Stimulated activated CD4-positive, alpha-beta T cell treated with anti-CD3 and anti-CD28 coated beads, Interleukin-4, amount 100 ng/mL, for 24 hours (primary cell): ENCODE measurements at places on chromosomes 1 and 21.

DNA sequence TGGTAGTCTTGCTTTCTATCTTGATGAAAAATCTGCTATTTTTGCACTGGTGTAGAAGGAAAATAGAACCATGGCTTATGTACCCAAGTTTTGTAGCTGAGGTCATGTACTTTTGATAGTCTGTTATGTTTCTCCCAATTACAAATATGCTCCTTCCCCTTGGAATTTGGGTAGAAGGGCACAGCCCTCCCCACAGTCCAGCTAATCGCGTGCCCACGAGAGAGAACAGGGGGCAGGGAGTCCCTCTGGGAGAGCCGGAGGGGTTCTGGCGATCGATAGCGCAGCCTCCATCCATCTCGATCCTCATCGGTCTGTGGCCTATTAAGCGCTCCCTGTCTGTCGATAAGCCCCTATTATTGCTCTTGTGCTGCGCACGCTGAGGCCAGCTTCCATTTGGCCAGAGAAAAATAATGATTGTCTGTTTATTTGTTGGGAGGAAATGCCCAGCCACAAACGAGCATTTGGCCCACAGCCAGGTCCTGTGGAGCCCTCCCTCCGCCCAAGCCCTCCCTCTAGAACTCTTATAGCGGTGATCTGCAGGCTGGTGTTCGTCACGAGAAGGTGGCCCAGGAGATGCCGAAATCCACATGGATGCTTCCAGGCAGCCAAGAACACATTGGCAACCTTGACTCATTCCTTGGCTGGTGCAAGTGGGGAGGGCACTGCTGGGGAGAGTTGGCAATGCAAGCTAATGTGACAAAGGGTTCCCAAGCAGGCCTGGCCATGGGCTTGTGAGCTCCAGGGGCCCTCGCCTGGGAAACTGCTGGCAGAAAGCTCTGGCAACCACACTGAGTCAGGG, 134.7 kb upstream of the TNR start:
- DNase-seq, result no peak

DNA sequence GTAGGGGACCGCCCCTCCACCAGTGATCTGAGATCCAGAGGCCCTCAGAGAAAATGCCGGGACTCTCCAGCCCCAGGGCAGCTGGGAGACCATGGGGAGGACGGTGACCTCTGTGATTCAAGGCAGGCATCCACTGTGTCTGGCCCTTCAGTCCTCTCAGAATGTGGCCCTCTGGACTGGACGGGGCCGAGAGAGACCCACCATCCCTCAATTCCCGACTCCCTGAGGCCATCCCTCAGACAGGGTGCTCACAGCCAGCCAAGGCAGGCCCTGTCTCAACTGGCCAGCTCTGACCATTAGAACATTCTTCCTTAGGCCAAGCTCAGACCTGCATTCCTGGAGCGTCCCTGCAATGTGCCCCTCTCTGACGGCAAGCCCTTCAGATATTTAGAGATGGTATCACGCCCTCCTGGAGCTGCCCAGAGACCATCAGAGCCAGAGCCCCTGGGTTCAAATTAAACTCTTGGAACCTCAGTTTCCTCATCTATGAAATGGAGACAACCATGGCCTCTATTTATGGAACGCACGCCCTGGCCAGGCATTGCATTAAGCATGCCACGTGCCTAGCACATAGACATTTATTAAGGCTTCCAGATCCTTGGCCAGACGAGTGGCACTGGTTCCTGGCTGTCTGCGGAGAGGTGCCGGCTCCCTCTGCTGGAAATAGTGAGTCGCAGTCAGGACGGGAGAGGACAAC, 9.6 kb upstream of the EPS8L3 start:
- DNase-seq, result peak; percentile 75

- DNase-seq, result peak; percentile 65
Observed at GRCh38 chr1:153985341-153985912, 712 bp downstream of the RAB13 start.

- peak; percentile 66 for DNase-seq
Observed at GRCh38 chr21:14737922-14738321, 191.8 kb upstream of the SAMSN1 start.

- DNase-seq, result no peak
Observed at GRCh38 chr1:46171351-46171750, 3.5 kb upstream of the TSPAN1 start.

GRCh38 chr1:153525088-153525728, 10.6 kb downstream of the S100A6 start:
- DNase-seq, result no peak

DNA sequence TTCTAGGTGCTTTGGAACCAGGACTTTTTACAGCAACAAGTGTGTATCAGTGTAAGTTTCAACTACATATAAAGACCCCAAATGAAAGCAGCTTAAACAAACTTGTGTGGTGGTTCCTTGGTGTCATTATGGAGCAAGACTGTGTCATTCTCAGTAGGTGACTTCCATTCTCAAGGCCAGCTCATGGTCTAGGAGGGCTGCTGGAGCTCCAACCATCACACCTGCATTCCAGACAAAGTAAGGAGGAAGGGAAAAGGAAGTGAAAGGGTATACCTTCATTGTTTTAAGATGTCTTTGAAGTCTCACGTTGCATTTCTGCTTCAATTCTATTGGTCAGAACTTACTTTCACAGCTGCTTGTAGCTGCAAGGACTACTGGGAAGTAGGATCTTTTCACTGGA, 188.6 kb downstream of the C1orf94 start:
- no peak for DNase-seq

DNA sequence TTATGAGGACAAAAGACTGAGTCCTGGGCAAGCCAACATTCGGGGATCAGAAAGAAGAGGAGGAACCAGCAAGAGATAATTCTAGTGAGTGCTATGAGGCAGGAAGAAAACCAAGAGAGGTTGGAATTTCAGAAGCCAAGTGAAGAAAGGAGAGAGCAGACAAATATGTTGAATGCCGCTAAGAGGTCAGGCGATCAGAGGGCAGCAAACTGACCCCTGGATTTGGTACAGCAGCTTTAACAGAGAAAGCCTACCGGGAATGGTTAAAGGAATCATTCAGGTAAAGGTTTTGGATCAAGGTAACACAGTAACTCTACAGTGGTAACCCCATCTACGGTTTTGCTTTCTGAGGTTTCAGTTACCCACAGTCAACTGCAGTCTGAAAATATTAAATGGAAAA, 5.4 kb downstream of the CLCC1 start:
- no peak for DNase-seq

DNA sequence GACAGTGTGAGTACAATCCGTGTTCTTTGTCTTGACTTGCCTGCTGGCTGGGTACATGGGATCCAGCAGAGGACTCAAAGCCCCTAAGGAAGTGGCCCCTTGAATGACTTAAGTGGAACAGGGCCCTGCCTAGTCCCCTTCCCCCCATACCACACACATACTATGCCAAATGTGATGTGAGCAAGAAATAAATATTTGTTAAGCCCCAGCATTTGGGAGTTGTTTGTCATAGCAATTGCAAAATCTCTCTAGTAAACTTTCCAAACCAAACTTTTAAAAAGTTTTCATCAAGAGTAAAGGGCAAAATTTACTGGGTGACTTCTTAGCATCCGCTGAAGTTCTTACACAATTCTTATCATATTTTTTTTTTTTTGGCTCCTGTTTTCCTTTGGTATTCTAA, 32.5 kb upstream of the CACHD1 start:
- DNase-seq, result no peak

GRCh38 chr1:94142022-94142421, 21.1 kb upstream of the ABCA4 start:
- DNase-seq, result no peak

DNA sequence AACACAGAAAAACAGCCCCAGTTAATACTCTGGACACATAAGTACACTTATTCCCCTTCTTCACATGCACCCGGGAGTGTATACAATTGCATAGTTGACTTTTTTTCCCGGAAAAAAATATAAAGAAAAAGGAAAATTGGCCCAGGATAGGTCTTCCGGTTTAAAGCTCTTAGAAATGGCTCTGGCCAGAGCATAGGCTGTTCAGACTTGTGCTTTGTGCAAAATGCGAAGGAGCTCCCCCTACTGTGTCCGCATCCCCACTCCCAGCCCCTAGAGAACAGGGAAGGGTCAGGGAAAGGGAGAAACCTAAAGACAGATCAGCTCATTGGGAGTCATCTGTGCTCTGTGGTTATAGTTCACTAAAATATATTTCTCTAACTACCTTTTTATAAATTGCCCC, 5.5 kb upstream of the MTMR11 start:
- DNase-seq, result no peak

DNA sequence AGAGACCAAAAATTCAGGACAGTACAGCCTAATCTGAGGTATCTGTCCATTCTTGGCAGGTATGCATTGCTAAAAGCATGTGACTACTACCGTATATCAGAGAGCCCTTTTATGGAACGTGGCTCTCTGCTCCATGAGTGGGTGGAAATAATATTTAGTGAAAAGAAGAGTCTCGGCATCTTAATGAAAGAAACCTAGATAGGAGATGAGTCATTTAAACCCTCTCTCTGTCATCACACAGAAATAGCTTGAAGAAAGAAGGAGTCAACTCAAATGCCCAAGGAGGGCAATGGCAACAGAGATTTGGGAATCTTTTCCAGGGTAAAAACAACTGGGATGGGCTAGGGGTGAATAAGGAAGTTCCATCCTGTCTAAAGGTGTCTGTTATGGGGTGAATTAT, 528.2 kb downstream of the SMYD3 start:
- DNase-seq, result no peak

DNA sequence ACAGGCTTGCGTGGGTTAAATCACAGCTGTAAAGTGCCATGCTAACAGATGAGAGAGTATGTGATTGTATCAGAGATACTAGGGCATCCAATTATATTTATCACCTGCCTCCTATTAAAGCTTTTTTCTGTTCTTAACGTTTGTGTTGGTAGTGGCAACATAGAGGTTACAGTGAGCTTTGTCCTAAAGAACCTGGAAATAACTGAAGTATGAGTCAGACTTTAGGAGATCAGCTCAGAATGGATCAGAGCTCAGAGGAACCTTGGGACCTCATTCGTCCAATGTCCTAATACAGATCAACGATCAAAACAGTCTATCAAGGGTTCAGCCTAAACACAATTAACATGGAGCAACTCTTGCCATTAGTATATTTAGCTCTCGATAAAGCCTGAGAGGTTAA, 81.0 kb downstream of the RGS7 start:
- DNase-seq, result no peak

DNA sequence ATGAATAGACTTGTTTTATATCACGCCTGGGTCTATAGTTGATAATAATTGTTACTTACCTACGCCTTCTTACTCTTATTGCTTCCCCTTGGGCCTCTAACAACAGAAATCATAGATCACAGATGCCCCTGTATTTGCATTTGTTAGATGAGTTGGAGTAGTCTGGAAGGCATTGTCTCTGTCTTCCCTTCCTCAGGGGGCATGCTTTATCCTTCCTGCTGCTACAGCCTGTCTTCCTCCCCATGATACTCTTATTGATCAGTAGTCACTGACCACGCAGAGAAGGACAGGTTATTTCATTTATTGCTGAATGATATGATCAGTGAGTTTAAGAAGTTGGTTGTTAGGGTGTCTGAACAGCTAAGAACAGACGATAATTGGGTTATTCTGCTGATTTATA, 98.4 kb downstream of the DNM3 start:
- DNase-seq, result no peak

GRCh38 chr1:224784265-224785039, 145.0 kb upstream of the DNAH14 start:
- DNase-seq, result no peak

DNA sequence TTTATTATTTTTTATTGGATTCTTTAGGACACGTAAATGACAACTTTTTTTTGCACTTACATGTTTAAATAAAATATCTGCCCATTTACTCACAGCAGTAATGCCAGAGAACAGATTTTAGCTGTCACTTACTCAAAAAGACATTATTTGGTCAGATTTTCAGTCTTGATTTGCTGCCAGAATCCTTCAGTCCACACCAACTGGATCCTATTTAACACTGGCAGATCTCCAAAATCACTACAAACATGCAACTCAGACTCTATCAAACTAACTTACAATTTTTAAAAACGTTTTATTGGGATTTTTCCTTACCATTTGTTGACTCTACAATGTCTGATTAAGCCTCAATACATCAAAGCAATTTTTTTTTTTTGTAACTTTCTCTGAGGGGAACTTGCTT, 11.1 kb downstream of the ATP6V1G3 start:
- DNase-seq, result no peak

DNA sequence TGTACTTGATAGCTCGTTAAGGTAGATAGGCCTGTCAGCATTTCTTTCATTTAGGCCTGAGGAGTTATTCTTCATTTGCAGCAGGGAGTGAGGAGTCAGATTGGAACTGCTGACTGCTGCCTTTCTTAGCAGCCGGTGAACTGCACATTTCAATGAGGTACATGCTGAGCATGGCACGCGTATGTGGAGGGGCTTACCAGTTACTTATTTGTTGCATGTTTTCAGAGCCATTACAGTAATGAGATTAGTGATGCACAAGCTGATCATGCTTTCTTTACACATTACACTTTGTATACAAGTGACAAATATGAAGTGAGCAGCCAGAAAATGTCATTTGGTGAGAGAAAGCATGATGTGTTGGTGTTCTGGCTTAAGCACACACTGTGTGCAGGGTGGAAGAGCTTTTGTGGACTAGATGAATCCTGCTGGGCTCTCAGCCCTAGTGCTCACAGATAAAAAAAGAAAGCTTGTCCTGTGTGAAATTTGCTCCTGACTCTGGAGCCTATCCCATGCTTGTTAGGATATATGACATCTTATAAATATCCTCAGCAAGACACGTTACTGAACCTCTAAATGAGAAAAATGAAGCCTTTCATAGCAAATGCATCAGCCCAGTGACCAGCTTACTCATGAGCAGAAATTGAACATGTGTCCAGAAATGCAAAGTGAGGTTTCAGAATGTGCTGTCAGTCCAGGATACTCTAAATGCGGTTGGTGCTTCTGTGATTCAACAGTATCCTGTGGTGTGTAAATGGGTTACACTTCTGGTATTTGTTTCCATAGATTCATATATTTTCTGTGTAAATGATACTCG, 574.7 kb upstream of the ADGRL2 start:
- no peak for DNase-seq

DNA sequence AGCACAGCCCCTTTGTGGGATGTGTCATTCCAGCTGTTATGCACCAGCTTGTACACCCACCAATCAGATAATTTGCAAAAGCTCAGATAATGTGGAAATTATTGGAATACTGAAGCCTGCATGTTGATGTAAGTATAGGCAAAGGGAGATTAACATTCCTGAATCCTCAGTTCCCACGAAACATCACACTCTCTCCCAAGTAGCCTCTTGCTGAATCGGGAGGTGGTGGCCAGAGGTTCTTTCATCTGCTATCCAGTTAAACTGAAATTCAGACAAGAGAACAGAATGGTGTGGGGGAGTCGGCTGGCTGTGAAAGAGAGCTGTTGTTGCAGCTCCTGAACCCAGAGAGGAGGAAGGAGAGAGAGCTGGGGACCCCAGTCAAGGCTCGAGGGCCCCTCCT, 170.9 kb downstream of the ZBTB18 start:
- DNase-seq, result no peak

DNA sequence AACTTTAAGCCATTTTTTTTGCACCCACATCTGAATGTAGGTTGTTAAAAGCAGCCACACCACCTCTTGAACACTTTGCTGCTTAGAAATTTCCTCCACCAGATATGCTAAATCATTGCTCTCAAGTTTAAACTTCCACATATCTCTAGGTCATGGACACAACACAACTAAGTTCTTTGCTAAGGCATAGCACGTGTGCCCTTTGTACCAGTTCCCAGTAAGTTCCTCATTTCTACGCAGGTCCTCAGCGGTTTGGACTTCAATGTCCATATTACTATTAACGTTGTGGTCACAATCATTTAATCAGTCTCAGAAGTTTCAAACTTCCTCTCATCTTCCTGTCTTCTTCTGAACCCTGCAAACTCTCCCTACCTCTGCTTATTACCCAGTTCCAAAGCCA, 661.6 kb upstream of the PKN2 start:
- DNase-seq, result no peak

GRCh38 chr1:184376369-184376768, 10.5 kb upstream of the C1orf21 start:
- no peak for DNase-seq
